ENCODE measurements at places on chromosomes 13 and 19.
A peak's percentile ranks its signal among the peaks of the same experiment; 100 is the strongest.

DNA sequence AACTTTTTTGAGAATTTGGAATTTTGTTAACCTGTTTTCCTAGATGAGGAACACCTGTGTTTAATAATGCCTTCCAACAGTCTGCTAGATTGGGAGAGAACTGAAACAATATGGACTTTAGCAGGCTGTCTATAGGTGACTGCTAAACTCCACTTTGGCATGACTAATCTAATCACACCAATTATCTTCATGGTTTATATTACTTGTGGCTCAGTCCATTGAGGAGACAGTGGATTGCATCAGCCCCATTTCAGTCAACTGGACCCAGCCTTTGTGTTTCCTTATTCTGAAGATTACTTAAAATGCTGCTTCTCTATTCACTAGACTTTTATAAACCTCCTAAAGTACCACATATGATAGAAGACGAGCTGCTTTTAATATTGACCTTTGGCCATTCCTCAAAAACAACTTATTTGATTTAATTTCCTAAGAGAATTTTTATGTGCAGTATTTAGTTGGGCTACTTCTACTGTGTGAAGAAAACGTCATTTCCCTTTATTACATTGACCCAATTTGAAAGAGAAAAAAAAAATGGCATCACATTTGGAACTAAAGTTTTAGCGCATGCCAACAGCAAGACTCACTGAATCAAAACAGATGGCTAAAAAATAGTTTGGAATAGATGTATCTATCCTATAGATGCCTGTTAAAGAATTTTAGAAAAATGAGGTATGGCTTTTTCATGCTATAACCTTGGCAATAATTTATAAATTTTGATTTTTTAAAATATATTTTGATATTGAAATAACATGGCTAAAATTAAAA is 295.8 kb downstream of the NDFIP2 start:
- no peak overlapping the region for H3K4me3 ChIP-seq
- no peaks in the 10 kb centered on the region for H3K36me3 ChIP-seq
- no peak overlapping the region for H3K27ac ChIP-seq
- H3K4me1 ChIP-seq = peaks cover 7% of the 10 kb centered on the region

- no peaks in the 10 kb centered on the region for H3K4me1 ChIP-seq
- peaks cover 41% of the 10 kb centered on the region for H3K27me3 ChIP-seq
Observed at GRCh38 chr19:4606921-4607678, 32.2 kb upstream of the TNFAIP8L1 start.

DNA sequence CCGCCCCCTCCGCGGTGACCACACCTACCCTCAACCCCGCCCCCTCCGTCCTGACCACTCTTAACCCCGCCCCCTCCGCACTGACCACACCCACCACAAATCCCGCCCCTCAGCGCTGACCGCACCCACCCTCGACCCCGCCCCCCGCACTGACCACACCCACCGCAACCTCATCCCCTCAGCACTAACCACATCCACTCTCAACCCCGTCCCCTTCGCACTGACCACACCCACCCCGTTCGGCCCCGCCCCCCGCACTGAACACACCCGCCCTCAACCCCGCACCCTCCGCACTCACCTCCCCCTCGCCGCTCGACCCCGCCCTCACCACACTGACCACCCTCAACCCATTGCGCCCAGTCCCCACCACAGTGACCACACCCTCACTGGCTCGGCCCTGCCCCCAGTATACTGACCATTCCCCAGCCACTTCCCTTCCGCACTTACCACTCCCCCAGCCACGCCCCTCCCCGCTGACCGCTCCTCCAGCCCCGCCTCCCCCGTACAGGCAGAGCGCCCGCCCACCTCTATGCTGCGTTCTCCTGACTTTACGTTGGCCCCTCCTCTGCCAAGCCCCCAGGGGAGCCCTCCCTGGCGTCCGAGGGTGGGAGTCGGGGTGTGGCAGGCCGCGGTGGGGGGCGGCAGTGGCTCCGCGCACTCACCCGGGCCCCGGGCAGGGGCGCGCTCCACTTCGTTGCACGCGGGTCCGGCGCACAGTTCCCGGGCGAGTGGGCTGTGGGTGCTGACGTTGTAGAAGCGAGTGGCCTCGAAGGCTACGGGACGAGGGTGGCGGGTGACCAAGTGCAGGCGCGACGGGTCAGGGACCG is 8.4 kb downstream of the F2RL3 start:
- H3K27ac ChIP-seq = peak overlapping the region; percentile 54
- H3K27me3 ChIP-seq = peaks cover 10% of the 10 kb centered on the region
- peak overlapping the region; percentile 87 for H3K4me3 ChIP-seq
- H3K36me3 ChIP-seq = no peaks in the 10 kb centered on the region

DNA sequence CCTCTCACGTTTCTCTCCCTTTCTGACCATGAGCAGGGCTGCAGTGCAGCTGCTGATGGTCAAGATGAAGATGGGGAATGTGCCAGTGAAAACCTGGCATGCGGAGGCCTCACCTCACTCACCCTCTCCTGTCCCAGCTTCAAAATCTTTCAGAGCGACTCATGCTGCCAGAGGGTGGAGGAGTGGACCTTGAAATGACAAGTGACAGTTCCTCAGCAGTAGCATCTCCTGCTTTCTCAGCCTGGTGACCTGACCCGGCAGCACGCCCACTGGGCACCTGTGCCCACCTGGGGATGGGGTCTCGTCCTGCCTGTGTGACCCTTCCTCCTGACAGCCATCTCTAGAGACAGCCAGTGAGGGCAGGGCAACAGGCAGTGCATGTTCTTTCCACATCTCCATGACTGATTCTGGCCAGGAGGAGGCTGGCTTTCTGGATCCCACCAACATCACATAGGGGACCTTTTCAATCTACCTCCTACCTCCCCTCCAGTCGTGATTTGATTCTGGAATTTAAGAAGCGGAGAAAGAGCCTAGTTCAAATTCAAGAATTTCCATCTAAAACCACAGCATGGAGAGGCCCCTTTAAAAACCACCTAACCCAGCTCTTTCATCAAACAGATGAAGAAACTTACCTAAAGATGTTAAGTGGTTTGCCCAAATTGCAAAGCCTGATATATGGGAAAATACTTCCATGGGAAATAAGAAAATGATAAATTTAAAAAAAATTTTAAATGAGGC is 45.8 kb downstream of the RFX2 start:
- H3K4me3 ChIP-seq = no peak overlapping the region
- no peaks in the 10 kb centered on the region for H3K27me3 ChIP-seq
- peaks cover 21% of the 10 kb centered on the region for H3K4me1 ChIP-seq
- no peak for DNase-seq
